GM13977 (cell line): ENCODE measurements at places on chromosomes 1 and 21.

DNA sequence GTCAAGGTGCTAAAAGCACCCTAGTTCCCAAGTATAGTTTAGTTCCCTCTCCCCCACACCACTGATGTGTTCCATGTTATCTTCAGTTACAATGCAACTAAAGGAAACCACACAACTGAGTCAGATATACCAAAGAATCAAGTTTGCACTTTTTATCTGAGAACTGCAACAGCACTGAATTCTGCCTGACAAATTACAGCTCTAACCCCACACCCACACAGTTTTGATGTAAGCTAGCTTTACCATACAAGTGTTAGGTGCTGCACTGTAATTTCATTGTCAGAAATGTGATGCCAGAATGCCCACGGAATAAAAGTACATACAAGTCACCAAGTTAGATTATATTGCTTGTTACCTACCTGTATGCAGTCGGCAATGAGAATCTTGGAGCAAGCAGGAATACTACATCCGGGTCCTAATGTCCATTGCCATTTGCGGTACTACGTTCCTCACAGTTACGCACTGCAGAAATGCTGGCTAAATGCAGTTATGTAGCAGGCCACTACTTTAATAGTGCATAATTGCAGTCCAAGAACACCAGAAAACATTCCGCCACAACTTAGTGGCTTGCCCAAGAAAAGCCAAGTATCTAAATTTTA is 12.1 kb downstream of the SFPQ start:
- no peak for DNase-seq

- no peak for DNase-seq
Measured at GRCh38 chr1:55694310-55694801, 479.2 kb upstream of the USP24 start.

- no peak for DNase-seq
Measured at GRCh38 chr1:8461351-8462110, 143.6 kb downstream of the SLC45A1 start.

GRCh38 chr1:204925701-204926100 is 55.0 kb downstream of the NFASC start:
- no peak for DNase-seq

DNA sequence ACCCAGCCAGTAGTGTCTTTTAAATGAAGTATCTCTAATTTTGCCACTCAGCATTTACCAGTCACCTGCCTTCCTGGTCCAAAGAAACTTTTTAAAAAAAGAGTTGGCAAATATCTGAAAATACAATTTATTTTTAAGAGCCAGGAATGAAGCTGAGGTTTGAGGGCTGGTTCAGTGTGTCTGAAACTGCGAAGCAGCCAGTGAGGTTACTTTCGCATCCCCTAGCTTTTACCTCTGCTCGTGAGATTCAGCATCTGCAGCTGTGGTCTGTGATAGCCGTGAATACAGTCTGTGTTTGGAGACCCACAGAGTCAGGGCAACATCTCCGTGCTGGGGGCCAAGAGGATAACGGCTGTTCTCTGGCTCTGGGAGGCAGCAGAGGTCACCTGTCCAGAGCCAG is 21.3 kb upstream of the KCNAB2 start:
- DNase-seq = no peak

GRCh38 chr1:237390823-237391222 is 348.8 kb downstream of the RYR2 start:
- no peak for DNase-seq

DNA sequence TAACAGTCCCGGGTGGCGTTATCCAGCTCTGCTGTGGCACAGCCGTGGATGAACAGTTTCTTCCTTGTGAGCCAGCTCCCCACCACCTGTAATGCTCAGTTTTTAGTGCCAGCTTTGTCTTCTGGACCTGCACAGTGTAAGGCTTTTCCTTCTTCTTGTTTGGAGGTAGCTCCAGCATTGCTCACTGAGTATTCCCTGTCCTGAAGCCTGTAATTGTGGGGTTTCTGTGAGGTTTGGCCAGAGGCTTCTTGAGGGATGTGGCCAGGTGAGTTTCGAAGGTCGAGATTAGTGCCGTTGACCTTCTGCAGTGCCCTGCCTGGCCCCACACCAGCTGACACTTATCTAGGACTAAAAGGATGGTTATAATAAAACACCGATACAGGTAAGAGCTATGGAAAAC is 75.0 kb downstream of the PBX1 start:
- DNase-seq = no peak

- no peak for DNase-seq
Measured at GRCh38 chr21:41857771-41858300, 21.3 kb downstream of the PRDM15 start.

DNA sequence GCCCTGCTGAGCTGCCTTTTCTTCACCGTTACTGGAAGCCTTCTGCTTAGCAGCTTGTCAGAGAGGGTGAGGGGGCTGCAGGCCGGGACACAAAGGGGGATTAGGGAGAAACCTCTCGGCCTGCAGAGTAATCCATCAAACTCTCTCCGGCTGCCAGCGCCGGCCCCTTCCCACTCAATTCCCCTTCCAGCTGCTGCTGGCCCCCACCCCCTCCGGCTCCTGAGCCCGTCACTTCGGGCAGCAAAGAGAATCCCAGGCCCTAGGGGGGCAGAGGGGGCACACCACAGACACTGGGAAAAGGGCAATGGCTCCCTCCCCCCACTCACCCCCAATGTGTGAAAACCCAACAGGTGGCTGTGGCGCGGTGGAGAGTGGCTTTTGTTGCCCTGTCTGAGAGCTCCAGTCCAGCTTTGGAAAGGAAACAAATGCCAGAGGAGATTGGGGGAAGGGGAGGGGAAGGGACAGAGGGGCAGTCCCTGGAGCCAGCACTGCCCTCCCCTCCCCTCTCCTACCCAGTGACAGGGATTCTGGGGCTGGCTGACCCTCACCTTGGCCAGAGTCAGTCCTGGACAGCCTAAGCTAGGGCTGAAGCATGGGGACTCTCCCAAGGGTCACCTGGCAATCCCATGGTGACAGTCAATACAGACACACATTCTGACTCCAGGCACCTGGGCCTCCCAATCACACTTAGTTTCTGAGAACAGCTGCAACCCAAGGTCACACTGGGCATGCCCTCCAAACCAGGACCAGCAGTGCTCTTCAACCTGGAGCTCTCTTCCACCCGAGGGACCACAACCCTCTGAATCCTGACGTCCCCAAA is 9.5 kb downstream of the SLC45A3 start:
- DNase-seq = no peak

GRCh38 chr1:93552741-93553455 is 105.0 kb downstream of the FNBP1L start:
- DNase-seq = no peak

GRCh38 chr1:113247782-113248181 is 142.5 kb upstream of the MAGI3 start:
- DNase-seq = no peak

DNA sequence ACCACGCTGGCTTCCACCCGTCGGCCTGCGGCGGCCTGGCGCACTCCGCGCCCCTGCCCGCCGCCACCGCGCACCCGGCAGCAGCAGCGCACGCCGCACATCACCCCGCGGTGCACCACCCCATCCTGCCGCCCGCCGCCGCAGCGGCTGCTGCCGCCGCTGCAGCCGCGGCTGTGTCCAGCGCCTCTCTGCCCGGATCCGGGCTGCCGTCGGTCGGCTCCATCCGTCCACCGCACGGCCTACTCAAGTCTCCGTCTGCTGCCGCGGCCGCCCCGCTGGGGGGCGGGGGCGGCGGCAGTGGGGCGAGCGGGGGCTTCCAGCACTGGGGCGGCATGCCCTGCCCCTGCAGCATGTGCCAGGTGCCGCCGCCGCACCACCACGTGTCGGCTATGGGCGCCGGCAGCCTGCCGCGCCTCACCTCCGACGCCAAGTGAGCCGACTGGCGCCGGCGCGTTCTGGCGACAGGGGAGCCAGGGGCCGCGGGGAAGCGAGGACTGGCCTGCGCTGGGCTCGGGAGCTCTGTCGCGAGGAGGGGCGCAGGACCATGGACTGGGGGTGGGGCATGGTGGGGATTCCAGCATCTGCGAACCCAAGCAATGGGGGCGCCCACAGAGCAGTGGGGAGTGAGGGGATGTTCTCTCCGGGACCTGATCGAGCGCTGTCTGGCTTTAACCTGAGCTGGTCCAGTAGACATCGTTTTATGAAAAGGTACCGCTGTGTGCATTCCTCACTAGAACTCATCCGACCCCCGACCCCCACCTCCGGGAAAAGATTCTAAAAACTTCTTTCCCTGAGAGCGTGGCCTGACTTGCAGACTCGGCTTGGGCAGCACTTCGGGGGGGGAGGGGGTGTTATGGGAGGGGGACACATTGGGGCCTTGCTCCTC is 1.9 kb downstream of the OLIG2 start:
- DNase-seq = peak; percentile 43
